ENCODE measurements at places on chromosomes 3 and 15.
A peak's percentile ranks its signal among the peaks of the same experiment; 100 is the strongest.

DNA sequence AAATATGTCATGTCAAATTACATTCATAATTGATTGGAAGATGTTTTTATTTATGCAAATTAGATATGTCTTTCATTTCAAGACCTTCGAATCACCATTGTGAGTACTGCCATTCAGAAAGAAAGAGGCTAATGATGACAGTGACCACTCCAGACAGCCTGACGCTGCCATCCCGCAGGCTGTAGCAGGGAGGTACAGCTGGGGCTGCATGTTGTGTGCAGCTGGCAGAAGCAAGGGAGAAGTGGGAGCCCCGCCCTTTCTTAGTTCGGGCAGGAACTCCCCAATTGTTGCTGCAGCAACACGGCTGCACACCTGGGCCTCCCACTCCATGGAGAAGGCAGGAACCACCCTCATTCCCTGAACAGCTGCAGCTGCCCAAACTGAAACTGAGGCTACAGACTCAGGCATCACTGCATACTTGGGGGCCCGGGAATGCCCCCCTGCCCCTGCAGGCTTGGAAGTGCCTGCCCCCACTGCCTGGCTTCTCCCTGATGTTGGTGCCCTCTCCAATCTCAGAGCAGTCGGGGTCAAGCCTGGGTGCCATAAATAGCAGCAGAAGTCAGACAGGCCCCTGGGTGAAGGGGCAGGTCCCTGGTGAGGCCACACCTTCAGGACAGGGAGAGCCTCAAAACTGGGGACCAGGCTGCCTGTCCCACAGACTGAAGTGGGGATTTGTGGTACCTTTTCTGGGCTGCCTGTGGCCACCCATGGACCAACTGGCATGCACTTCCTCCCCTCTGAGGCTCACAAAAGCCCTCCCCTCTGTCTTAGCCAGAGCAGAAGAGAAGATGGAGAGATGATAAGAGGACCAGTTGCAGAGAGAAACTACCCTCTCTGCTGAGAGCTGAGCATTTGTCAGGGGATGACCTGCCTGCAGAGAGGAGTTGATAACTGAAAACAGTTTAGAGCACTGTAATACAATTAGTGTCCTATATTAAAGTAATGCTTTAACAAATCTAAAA is 964.6 kb downstream of the SI start:
- DNase-seq, result no peak

DNA sequence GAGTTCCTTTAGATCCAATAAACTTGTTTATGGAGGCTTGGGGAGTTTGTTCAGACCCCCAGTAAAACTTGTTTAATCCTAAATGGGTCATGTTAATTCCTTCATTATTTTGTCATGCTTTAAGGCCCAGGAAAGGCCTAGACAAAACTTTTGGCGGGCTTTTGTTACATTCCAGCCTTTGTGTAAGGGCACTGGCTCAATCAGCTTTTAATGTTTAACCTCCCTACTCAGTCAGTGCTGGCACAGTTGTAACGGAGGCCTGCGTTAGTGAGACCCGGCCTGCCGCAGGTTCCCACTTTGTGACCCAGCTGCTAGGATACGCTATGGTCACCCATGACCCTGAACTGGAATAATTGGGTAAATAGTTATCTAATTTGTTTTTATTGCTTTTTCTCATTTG is 59.2 kb downstream of the OXSM start:
- no peak for DNase-seq

DNA sequence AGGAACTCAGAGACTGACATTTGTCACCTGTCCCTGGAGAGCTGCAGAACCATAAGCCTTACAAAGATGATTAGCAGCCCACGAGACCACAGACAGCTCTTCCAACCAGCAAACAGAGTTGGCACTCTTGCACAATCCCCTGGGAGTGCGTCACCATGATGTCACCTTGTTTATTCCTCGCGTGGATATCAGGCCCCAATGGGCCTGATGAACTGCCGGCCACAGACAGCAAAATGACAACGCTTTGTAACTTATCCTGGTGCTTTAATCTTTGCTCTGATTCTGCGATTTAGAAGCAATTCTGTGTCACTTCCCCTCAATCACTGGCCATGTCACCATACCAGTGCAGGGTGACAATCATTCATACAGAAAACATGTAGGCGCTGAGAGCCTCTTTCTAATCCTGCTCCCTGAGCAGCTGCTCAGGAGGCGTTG is 89.2 kb downstream of the TAMM41 start:
- peak; percentile 70 for DNase-seq

DNA sequence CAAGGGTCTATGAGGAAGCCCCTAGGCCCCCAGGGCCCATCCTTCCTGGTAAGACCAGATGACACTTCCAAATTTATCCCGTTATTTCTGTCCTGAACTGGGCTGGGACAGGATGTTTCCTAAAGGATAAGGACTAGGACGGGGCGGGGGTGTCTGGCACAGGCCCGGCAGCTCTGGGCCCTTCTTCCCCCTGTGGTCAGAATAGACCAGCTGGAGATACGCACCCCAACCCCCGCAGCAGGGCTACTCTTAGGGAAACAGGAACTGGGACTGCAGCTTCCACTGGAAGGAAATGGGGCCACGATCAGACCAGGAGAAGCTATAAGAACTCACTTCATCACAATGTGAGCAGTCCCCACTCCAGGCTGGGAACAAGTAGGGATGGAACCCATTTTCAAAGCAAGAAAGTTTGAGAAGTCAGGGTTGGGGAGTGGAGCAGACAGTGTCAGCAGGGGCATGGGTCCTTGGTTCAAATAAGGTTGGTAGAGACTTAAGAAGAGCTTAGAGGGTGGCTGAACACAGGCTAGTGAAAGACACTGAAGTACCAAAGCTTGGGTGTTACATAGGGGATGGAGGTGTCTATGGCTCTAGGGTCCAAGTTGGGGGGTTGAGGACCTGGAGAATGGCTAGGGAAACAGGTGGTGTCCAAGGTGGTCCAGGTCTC is 1.1 kb downstream of the NCKIPSD start:
- DNase-seq, result no peak

DNA sequence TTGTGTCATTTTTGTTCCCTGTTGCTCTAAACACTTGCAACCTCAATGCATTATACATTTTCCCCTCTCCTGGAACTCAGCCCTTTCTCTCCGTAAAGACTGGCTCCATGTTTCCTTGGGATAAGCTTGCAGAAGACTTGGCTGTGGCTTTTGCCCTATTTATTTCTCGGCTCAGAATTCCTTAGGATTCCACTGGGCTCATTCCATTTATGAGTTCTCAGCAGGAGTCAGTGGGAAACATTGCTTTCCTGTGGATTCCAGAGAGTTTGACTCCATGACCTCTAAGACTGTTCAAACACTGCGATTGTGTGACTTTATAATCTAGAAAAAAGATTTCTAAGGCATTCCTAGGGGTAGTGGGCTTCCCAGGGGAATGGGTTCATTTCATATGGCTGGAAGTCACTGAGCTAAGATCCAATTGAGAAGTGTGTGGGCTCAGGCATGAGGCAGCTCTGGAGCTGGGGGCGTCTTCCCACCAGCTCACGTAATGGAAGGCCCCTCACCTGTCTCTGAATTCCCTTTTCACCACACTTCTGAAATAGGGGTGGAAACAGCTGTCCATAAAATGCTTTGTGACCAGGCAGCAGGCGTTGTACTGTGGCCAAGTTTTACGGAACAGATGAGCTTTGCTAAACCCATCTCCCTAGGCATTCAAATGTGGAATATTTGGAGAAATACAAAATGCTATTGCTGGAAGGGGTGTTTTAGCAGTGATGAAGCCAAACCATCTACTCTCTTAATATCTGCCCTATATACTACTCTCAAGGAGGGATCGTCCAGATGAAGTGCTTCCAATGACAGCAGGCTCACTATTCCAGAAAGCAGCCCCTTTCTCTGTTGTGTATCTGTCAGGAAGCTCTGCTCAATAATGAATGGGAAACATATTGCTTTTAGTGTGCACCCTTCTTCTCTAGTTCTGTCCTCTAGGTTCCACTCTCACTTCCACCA is 91.8 kb upstream of the BCL6 start:
- DNase-seq, result no peak

- no peak for DNase-seq
Measured at GRCh38 chr15:29978411-29979382, 104.1 kb upstream of the GOLGA8J start.

- no peak for DNase-seq
Measured at GRCh38 chr3:158847885-158848284, 46.0 kb downstream of the MFSD1 start.

DNA sequence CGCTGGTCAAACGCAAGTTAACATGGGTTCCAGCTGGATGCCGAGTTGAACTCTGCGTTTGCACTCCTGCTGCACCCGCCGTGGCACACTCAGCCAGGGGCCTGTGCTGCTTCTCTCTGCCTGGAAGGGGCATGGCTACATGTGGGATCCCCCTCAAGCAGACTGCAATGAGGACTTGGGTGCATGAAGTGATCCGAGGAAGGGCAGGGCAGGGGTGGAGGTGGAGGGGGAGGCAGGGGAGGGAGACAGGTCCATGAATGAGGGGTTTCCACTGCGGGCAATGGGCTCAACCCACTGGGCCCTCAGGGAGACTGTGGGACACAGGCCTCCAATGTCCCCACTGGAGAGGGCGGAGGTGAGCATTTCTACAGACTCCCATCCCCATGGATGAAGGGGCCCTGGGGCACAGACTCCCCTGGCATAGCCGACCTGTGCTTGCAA is 141.6 kb upstream of the MEF2A start:
- no peak for DNase-seq

DNA sequence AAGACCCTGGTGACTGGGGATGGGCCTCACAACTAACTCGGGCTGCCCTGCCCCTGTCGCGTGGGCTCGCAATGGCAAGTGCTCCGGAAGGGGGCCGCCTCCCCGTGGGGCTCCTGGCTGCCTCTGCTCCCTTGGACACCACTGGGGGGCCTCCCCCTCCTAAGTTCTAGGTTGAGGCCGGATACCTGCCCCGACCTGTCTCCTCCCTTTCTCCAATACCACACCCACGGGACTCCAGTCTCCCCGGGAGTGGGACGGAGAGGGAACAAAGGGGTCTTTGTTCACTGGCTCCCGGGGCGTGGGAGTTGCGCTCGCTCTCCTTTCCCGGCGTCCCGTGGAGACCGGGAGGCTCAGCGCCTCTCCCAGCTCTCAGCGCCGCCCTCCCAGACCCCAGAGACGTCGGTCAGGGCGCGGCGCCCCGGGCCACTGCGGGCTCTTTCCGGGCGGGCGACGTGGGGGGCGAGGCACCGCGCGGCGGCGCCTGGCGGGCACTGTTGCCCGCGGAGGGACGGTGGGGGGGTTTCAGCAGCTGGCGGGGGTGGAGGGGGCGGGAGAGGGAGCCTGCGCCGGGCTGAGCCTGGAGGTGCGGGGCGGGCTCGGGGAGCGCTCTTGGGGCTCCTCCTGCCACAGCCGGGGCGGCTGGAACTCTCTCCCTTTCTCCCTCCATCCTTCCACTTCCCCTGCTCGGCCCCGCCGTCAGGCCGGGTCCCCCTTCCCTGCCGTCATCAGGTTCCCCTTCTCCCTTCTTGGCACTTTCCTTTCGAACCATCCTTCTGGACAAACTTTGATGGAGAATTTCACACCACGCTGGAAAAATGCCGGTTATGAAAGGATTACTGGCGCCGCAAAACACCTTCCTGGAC is at the start of gene KCNH8:
Gene KCNH8 (plus strand): TSS at position 606 of the 863 bp plus-strand sequence. CDS start 210 bp downstream, at position 816.
- DNase-seq, result peak; percentile 70

DNA sequence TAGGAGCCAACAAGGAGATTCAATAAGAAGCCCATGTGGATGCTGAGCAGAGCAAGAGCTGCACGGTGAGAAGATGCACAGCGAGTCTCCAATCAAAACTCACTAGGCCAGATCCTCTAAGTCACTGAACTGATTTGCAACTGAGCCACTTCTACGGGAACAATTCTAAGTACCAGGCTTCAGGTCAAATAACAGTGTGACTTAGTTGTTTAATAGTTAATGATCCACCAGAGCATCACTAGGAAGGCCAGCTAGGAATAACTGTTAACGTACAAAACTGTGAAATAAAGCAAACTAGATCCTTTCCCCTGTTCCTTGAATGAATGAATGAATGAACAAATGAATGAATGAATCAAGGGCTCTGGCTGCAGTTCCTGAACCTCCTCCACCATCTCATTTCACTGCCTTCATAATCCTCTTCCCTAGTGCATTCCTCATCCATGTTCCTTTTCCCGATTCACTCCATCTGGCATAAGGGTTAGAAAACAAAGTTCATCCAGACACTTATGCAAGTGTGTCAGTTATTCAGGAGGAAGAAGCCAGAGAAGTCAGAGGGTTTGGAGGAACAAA is 59.7 kb downstream of the ATP8B4 start:
- no peak for DNase-seq

DNA sequence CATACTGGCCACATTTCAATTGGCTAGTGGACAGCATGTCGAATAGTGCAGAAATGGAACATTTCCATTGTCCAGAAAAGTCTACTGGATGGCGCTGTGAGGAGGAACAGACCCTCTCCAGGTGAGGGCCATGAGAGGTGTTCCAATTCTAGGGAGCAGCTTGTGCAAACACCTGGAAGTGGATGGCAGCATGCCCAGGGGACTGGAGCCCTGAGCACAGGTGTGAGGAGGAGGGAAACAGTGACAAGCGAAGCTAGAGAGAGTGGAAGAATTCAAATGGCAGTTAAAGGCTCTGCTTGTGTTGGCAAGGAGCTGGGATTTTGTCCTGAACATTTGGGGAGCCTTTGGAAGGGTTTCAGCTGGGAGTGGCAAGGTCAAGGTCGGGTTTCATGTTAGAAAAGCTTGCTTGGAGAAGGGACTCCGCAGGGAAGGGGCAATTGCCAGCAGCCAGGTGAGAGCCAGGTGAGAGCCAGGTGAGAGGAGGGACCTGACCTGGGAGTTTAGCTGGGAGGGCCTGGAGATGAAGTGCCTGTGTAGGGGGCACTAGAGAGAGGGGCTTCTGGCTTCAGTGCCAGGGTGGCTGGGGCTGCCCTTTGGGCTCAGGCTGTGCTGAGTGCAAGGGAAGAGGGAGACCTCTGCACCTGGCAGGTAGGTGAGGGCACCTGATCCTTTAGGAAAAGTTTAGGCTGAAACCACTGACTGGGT is 93.8 kb downstream of the LINGO1 start:
- no peak for DNase-seq

DNA sequence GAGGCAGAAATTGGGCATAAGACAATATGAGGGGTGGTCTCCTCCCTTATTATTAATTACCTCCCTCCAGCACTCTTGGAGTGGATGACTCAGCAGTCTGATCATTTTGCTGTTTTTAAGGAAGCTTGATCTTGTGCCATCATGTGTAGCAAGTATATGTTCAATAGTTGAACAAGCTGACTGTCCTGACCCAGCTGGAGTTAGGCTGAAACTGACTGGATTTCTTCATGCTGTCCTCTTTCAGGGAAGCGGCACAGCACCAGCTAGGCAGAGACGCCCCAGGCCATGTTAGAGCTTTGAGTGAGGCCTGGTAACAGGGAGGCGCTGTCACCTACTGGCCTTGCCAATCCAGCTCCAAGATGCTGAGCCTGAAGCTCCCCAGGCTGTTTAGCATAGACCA is 54.4 kb upstream of the KIF23 start:
- DNase-seq, result no peak

DNA sequence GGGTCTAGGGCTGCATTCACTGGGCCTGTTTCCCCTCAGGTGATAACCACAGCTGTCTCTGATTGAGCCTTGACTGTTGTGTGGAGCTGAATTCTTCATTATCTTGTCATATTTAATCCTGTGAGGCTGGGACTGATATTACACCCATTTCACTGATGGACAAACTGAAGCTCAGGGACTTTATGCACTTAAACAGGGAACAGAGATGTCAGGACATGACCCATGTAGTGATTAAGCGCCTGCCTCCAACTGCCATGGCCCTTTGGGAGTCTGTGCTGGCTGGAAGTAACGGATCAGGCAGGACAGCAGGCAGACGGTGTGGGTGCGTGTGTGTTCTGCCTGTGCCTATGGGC is 7.5 kb downstream of the GNAI2 start:
- no peak for DNase-seq

All from D341Med (cell line).